HCT116 (cell line): ENCODE measurements at places on chromosomes 6 and 20.
A peak's percentile ranks its signal among the peaks of the same experiment; 100 is the strongest.

DNA sequence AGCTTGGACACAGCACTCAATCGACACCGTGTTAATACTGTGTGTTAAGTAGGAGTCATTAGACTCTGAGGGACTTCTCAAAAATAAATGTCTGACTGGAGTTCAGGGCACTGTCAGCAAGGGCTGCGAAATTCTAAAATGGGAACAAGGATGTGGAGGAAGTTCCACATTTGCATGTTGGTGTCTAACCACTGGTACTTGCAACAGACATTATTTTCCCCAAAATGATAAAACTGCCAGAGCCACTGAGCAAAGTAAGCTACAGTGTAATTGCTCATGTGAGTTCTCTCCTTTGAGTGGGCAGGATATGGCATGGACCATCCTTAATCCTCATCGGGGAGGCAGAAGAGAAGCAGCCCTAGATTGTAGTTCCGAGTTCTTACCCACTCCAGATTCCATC lies 215.9 kb downstream of the SLC24A3 start:
- no peak for DNase-seq

- no peak for DNase-seq
Measured at GRCh38 chr20:37749620-37750403, 56.0 kb downstream of the CTNNBL1 start.

DNA sequence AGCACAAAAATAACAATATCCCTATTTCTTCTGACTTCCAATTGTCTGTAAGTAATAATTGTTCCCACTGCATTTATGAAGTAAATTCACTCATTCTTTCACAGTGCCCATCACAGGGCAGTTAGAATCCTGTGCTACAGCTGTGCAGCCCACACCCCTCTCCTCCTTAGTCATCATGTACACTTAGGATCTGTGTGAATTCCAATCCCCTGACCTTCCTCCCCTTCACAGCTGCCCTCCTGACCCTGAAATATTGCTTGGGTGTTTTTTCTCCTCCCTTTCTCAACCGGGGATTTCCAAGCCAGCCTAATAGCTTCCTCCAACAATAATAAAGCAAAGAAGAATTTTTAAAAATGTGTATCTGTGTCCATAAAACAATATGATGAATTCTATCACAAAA lies 91.5 kb upstream of the BEND6 start:
- no peak for DNase-seq

- peak; percentile 28 for DNase-seq
Measured at GRCh38 chr6:37324131-37325033, 29.4 kb upstream of the RNF8 start.

DNA sequence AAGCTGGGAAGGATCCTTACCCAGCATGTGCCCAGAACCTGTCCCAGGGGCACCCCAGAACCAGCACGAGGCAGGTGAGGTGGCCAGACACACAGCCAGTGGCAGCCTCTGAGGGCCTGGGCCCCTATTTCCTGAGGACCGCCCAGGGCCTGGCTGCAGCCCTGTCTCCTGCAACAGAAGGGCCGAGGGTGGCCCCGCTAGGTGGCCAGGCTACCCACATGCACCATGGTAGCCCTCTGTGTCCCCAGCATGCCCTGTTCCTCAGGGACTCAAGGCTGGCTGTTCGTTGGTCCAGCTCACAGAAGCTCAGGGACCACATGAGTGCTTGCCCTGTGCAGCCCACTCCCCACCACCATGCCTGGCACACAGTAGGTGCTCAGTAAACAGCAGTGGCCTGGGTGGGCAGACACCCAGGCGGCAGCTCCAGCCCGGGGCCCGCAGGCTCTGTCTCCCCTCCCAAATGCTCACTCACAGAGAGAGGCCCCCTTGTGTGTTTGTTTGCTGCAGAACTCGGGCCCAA lies 8.2 kb downstream of the HRH3 start:
- DNase-seq = no peak
